ENCODE measurements at places on chromosomes 7 and 10. TPM values are rescaled to one million over a fixed set of nuclear protein-coding genes. Genes with fewer than 3 reads are reported as not detected.

DNA sequence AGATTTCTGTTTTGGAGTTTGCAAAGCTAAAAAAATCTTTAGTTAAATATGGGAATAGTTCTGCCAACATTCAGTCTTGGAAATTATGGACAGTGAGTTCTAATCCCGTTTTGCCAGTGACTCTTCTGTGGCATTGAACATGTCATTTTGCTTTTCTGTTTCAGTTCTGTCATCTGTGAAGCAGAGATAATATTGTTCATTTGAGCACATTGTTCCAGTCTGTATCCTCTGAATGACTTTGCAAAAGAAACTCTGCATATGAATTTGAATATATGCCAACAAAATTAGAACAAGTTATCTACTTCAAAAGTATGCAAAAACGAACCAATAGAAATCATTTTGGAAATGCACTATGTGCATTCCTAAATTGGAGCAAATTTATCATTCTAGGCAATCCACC lies 746.0 kb upstream of the POT1 start:
- DNase-seq = no peak

- no peak for DNase-seq
Measured at GRCh38 chr10:7179536-7179935, 231.3 kb downstream of the SFMBT2 start.

DNA sequence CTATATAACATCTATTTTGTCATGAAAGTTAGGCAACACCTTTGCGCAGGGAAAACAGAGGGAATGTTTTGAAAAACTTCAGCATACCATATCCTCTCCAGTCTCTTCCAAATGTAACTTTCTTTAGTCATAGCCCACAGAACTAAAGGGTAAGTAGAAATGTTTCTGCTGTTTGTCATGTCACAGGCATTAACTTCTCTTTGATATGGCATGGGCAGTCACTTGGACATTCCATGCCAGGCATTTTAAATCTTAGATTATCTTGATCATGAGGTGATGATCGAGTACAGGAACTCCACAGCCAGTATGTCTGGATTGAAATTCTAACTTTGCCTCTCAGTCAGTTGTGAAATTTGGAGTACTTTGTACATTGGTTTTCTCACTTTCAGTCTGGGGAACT lies 27.5 kb upstream of the ETV1 start:
- no peak for DNase-seq

DNA sequence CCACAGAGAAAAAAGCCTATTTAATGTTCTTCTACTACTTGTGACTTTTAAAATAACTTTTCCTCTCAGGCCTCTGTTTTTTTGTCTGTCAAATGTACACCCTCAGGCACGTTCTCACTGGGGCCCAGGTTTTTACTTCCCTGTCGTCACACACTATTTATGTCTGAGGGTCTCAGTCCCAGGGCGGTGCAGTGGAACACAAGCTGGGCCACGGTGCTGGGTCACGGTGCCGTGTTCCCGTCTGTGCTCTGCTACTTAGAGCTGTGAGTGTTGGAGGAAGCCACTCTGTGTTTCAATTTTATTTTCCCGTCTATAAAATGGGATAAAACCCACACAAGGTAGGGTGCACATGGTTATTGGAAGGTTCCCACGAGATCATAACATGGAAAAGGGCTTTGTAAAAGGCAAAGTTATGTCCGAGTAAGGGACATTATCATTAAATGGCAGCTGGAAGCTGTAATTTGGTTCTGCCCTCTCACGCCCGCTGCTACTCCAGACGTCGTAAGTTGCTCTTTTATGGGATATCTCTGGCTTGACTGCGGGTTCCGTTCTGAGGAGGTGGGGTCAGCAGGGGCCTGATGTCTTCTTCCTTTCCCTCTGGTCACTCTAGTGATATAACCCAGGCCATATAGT lies 25.2 kb downstream of the ZNF775 start:
- no peak for DNase-seq

- DNase-seq = no peak
Measured at GRCh38 chr7:157604661-157605381, 268.0 kb downstream of the DNAJB6 start.

- no peak for DNase-seq
Measured at GRCh38 chr10:58217612-58218011, 50.1 kb downstream of the IPMK start.

DNA sequence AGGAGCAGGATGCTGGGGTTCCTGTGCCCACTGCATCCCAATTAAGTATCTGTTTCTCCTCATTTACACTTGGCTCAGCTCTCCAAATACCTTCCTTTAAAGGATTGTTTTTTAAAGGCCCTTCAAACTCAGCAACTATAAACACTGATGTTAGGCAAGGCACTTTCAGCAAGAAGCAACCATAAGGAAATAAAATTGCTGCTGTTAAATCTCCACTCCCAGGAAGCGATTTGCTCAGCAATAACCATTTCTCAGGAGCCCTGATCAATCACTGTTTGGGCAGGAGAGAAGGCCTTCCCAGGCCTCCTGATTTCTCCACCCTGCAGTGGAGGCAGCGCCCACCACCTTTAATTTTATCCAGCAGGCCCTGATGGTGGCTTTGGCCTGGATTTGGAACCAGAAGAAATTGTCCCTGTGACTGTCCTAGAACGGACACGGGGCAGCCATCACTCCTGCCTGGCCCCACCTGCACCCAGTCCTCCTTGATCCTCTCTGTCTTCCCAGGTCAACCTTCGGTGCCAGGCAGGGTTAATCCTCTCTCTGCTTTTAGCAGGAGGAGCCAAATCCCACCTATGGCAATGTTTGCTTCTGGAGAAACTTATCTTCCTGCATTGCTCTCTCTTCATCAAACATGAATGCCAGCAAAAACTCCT lies 199.8 kb downstream of the PLXNA4 start:
- no peak for DNase-seq

DNA sequence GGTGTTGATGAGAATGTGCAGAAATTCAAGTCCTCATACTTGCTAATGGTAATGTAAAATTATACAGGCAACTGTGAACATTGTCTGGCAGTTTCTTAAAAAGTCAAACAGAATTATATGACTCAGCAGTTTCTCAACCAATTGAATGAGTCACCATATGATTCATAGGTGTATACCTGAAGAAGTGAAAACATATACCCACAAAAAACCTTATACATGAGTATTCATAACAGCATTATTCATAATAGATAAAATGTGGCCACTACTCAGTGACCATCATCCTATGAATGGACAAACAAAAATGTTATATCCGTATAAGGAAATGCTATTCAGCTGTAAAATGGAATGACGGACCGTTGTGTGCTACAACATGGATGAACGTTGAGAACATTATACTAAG lies 253.5 kb downstream of the MALRD1 start:
- DNase-seq = no peak

DNA sequence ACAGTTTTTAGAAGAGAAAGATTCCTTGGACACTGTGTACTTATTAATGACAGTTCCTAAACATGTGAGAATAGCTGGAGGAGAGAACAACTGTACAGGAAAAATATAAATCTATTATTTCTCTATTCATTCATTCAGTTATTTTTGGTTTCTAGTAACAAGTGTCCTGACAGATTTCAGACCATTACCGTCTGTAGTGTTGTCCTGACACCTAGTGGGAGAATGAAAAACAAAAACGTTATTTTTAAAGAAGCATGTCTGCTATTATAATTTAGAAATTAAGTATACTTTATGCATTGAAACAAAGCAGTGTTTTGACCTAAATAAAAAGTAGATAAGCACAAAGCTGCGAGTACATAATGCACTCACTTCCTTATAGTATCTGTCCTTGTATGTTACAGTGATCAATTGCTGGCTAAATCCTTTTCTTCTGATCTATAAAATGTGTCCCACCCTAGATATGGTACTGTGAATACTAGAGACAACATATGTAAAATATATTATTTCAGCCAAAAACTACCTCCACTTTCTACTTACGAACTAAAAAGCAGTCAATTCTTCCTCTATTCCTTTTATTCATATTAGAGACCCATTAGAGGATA lies 575.6 kb downstream of the ARL4A start:
- no peak for DNase-seq

- peak; percentile 61 for DNase-seq
Measured at GRCh38 chr7:132065193-132065988, 509.0 kb upstream of the PODXL start.

DNA sequence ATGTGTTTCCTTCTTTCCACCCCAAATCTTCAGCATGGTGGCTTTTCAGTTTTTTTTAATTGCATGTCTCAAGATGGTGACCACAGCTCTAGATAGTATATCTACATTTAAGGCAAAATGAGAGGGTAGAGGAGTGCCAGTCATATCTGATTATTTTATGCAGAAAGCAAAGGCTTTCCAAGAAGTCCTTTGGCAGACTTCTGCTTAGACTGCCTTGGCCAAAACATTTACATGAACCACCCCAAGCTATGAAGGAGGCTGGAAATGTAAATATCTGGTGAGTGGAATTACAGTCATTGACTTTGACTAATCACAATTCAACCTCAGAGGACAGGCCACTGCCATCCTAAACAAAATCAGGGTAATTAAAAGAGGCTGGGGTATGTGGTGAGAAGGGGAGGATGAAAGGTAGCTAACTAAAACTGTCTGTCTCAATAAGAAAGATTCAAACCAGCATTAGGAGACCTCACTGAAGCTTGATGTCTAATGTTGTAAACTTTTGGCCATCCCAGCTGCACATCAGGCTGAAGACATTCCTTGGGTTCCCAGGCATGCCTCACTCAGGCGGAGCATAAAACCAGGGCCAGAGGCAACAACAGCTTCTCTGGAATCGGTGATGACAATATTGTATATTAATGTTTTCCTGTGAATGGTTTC lies 53.4 kb downstream of the PPP1R3C start:
- DNase-seq = no peak

GRCh38 chr7:67809586-67809985 lies 813.0 kb downstream of the TYW1 start:
- DNase-seq = no peak

- DNase-seq = no peak
Measured at GRCh38 chr7:94314413-94315410, 80.0 kb upstream of the COL1A2 start.

FAM25G gene
- not detected for total RNA-seq

ZNF365 gene
- 0.40 TPM for total RNA-seq

VWC2 gene
- total RNA-seq = 0.23 TPM

SPDYE16 gene
- not detected for total RNA-seq

All from mucosa of gallbladder (tissue), 1 donor.